ENCODE measurements at places on chromosomes 7 and 10. TPM values are rescaled to one million over a fixed set of nuclear protein-coding genes. Genes with fewer than 3 reads are reported as not detected.

- H3K4me3 ChIP-seq, result peak overlapping the region; percentile 71
- no peak for DNase-seq
- no peak overlapping the region for H3K27ac ChIP-seq
- H3K27me3 ChIP-seq, result no peaks in the 10 kb centered on the region
- no peaks in the 10 kb centered on the region for H3K4me1 ChIP-seq
Measured at GRCh38 chr7:118184565-118184940, 589 bp downstream of the LSM8 start.

- no peaks in the 10 kb centered on the region for H3K27me3 ChIP-seq
- no peaks in the 10 kb centered on the region for H3K36me3 ChIP-seq
- H3K4me1 ChIP-seq, result no peaks in the 10 kb centered on the region
- no peak for DNase-seq
- no peak overlapping the region for H3K27ac ChIP-seq
- no peak overlapping the region for H3K4me3 ChIP-seq
Measured at GRCh38 chr10:13690281-13690825, 103.6 kb downstream of the PRPF18 start.

DNA sequence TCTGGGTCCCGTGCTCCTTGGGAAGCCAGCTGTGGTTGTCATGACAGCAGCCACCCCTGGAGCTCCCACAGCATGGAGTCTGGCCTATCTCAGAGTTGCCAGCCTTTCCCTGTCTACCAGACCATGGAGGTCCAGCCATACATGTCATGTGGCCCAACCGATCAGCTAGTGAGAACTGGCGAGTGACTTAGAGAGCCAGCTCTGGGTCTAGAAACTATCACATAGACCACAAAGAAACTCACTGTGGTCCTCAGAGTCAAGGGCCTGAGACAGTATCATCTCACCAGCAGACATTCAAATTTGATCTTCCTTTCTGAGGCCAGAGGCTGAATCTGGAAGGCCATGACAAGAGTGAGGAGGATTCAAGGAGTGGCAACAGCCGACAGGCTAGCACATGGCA is 223.3 kb upstream of the GPR26 start:
- H3K27me3 ChIP-seq, result no peaks in the 10 kb centered on the region
- no peak overlapping the region for H3K27ac ChIP-seq
- H3K4me3 ChIP-seq, result no peak overlapping the region
- no peaks in the 10 kb centered on the region for H3K4me1 ChIP-seq
- no peak for DNase-seq
- no peaks in the 10 kb centered on the region for H3K36me3 ChIP-seq

- H3K27ac ChIP-seq, result no peak overlapping the region
- no peak overlapping the region for H3K4me3 ChIP-seq
- DNase-seq, result no peak
- H3K4me1 ChIP-seq, result no peaks in the 10 kb centered on the region
- no peaks in the 10 kb centered on the region for H3K27me3 ChIP-seq
Measured at GRCh38 chr10:1375346-1376170, 319.4 kb downstream of the WDR37 start.

GRCh38 chr10:7264313-7264756 is 146.5 kb downstream of the SFMBT2 start:
- H3K4me3 ChIP-seq, result no peak overlapping the region
- DNase-seq, result no peak
- no peaks in the 10 kb centered on the region for H3K27me3 ChIP-seq
- no peaks in the 10 kb centered on the region for H3K4me1 ChIP-seq
- H3K27ac ChIP-seq, result no peak overlapping the region

The PGAM2 gene
- total RNA-seq, result 4.1 TPM

The ARHGEF35 gene
- 4.6 TPM for total RNA-seq

GRCh38 chr10:7085147-7085912 is 325.5 kb downstream of the SFMBT2 start:
- H3K36me3 ChIP-seq, result no peaks in the 10 kb centered on the region
- H3K4me1 ChIP-seq, result no peaks in the 10 kb centered on the region
- H3K27me3 ChIP-seq, result no peaks in the 10 kb centered on the region
- H3K27ac ChIP-seq, result no peak overlapping the region

The SLC26A3 gene
- not detected for total RNA-seq

- no peak for DNase-seq
- no peaks in the 10 kb centered on the region for H3K4me1 ChIP-seq
- H3K27ac ChIP-seq, result no peak overlapping the region
- H3K36me3 ChIP-seq, result no peaks in the 10 kb centered on the region
- H3K27me3 ChIP-seq, result no peaks in the 10 kb centered on the region
Measured at GRCh38 chr7:143415742-143416397, 7.2 kb upstream of the EPHA1 start.

DNA sequence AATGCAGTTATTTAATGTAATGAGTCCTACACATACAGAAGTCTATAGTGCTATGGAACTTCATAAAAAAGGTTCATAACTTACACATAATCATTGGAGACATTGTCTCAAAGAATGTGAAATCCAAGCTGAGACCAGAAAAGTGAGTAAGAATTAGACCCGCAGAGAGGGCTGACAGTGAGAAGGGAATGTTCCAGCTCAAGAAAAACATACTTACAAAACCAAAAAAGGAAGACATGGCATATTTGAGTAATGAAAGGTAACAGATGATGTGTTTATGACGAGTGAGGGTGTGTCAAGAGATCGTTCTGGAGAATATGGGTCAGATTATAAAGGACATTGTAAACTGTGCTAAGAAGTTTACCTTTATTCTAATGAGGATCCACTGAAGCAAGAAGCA is 566.5 kb downstream of the ATRNL1 start:
- H3K4me1 ChIP-seq, result no peaks in the 10 kb centered on the region
- no peak for DNase-seq
- no peak overlapping the region for H3K4me3 ChIP-seq
- H3K27me3 ChIP-seq, result peaks cover 1% of the 10 kb centered on the region
- no peak overlapping the region for H3K27ac ChIP-seq
- H3K36me3 ChIP-seq, result no peaks in the 10 kb centered on the region

DNA sequence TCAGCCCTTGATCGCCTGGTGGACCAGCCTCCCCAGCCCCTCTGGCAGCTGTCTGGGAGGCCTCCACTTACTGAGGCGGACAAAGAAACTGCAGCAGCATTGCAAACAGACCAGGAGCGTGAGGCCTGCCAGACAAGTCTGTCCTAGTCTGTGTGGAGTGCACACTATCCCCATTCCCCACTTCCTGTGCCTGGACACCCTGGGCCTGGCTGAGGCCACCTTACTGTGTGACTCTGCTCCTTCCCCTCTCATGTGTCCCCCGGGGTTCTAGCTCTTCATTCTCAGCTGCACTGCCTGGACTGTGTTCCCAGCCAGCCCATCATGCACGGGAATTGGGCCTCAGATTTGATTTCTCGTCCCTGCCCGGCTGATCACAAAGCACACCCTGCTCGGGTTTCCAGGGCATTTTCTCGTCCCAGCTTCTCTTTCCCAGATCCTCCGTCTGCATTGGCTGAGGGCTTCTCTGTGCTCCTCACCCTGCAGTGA is 16.7 kb upstream of the C10orf90 start:
- no peak overlapping the region for H3K4me3 ChIP-seq
- H3K4me1 ChIP-seq, result no peaks in the 10 kb centered on the region
